Erythroblast (primary cell): ENCODE measurements at places on chromosomes 3 and 15.

- DNase-seq: no peak
These were observed 48.7 kb downstream of the PRICKLE2 start for GRCh38 chr3:64176461-64176996.

DNA sequence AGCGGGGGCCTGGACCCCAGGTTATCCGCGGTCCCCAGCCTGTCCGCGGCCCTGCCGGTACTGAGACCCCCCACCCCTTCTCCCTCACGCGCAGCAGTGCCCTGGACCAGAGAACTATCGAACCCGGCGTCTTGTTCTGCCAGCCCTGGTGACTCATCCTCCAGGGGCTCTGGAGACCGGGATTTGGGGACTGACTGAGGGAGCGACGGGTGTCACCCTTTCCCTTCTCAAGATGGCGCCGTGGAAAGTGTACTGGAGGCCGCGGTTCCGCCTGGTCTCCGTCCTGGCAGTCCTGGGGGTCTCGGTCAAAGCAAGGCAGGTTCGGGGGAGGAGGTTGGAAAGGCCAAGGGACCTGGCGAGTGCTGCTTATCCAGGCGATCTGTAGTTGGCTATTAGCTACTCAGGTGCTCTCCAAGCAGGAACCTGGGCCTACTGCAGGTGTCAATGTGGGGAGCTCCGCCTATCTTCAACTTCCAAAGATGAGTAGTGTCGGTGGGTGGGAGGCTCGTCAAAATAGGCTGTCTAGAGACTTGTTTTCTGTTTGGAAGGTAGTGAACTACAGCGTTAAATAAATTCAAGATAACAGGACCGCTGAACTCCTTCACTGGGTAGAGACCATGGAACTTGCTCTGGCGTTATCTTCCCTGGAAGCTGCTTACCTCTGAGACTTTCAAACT, 790 bp downstream of the RAB5A start:
- DNase-seq: peak; percentile 83

DNA sequence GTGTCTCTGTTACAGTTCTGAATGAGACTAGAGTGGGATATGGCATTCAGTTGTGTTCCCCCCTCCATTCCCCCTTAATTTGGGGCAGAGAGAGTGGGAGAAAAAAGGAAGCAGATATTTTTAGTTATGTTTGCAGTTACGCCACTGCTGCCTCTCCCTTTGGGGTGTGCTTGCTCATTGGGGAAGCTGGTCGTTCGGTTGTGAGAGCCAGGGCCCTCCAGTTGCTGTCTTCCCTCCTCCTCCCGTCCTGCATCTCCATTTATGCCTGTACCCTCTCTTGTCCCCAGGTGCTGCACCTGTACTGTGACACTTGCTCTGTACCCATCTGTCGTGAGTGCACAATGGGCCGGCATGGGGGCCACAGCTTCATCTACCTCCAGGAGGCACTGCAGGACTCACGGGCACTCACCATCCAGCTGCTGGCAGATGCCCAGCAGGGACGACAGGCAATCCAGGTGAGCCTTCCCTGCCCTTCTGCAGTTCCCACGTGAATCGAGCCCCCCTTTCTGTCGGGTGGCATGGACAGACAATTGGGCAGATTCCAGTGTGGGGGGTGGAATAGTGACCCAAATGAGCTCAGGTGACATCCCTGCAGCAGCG, 55.8 kb downstream of the TRIM71 start:
- no peak for DNase-seq

- no peak for DNase-seq
These were observed 29.1 kb downstream of the FLNB start for GRCh38 chr3:58037141-58037910.

- DNase-seq: no peak
These were observed 137.4 kb downstream of the SERPINI1 start for GRCh38 chr3:167872941-167873340.

DNA sequence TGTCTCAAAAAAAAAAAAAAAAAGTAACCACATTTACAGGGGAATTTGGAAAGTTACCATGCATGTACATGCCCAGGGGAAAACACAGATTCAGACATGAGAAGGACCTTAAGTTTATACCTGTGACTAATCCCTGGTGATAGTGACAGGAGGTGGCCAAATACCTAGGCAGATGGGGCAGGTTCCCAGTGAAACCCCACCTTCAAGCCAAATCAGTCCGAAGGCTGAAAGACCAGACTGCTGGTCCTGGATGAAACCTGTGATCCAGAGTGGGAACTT, 15.8 kb downstream of the SPCS1 start:
- DNase-seq: no peak

- no peak for DNase-seq
These were observed 238.2 kb upstream of the HES1 start for GRCh38 chr3:193897731-193898180.

- DNase-seq: no peak
These were observed 1080.1 kb upstream of the ALCAM start for GRCh38 chr3:104286645-104287044.

DNA sequence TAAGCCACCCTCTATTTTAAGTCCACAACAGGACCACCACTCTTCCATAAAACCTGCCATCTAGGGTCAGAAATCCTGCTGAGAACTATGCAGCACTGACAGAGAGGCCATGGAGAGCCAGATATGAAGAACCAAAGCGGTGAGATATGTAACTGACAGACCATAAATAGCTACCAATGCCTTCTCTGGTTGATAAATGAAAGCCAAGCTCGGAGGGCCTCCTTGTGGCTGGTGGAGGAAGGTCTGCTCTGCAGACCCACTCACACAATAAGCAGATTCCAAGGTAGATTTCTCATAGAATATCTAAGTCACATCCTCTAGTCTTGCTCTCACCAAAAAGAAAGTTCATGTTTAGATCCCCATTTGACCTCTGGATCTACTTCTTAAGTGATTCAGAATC, 38.9 kb downstream of the RYK start:
- peak; percentile 72 for DNase-seq

DNA sequence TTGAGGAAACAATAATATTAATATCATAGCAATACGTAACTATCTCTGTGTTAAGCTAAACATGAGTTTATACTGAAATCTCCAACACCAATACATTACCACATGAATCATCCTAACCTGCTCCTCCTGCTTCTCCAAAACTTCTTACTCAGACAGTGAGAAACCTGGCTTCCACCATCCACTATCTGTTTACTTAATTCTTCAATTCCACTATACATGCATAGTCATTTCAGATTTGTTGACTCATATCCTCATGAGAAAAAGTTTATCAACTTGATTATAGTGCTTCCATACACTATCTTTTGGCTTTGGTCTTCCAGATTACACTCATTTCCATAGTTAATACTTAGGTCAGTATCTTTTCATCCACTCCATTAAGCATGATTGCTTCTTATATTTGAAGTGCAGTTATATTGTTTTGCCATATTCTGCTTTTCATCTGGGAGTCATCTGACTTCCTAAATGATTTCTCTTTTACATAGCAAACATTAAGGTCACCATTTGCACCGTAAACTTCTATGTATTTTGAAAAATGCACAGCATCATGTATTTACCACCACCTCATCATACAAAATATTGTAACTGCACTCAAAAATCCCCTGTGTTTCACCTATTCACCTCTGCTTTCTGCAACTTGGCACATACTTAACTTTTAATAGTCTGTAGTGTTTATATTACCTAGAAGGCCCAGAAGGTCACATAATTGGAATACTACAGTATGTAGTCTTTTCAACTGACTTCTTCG, 970.6 kb downstream of the DIPK2A start:
- no peak for DNase-seq

GRCh38 chr3:189001559-189001958, 170.2 kb upstream of the TPRG1 start:
- DNase-seq: no peak

GRCh38 chr3:9862391-9863057, 17.5 kb downstream of the CIDEC start:
- DNase-seq: peak; percentile 75

- peak; percentile 46 for DNase-seq
These were observed 105.0 kb downstream of the KLHL25 start for GRCh38 chr15:85689729-85690128.

DNA sequence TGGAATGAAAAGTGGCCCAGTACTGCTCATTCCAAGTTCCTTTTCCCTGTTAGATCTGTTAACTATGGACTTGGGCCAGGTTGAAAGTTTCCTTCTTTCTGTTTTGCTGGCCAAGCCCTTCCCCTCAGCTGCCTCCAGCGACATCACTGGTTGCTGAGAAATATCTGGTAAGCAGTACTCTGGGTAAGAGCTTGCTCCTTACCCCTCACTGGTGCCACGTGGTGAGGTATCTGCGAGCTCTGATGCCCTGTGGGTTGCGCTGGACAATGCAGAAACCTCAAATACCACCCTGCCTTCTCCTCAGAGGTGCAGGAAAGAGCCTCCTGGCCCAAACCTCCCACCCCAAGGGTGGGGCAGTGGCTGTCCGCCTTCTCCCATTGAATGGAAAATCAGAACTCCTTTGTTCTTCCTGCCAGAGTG, 42.9 kb upstream of the APH1B start:
- DNase-seq: no peak

DNA sequence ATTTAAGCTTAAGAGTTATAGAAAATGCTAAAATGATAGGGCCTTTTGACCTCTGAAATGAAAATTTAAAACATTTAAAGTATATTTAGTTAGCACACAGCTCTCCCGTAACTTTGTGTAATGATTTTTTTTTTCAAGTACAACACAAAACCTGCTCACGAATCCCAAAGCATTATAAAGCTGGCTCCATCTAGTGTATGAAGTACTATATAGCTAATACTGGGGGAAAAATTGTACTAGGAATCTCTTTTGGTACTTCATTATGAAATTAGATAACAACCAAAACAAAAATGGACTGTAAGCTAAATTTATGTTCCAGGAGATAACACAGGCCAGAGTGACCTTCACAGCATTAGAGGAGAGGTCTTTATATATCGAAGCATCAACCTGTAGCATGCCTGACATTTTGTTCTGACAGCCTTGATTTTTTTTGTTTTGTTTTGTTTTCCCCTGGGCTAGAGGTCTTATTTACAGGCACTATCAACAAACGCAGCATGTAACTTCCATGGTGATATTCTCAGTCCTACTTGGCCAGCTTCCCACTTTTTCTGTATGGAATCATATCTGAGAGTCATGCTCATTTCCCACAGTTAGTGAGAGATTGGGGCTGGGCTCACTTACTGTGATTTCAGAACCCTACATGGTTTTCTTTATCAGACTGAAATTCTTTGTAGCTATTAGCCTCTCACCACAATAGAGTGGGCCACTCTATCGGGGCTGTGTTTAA, 116.3 kb downstream of the MITF start:
- DNase-seq: peak; percentile 28

GRCh38 chr15:39752991-39753390, 29.6 kb downstream of the FSIP1 start:
- DNase-seq: no peak

GRCh38 chr3:186800285-186800684, 6.0 kb downstream of the RFC4 start:
- DNase-seq: no peak
